ENCODE measurements at places on chromosomes 3 and 15.

- DNase-seq, result no peak
These were observed 29.2 kb downstream of the GJD2 start for GRCh38 chr15:34725556-34725955.

- DNase-seq, result no peak
These were observed 9.7 kb upstream of the RIOX2 start for GRCh38 chr3:97981886-97982285.

DNA sequence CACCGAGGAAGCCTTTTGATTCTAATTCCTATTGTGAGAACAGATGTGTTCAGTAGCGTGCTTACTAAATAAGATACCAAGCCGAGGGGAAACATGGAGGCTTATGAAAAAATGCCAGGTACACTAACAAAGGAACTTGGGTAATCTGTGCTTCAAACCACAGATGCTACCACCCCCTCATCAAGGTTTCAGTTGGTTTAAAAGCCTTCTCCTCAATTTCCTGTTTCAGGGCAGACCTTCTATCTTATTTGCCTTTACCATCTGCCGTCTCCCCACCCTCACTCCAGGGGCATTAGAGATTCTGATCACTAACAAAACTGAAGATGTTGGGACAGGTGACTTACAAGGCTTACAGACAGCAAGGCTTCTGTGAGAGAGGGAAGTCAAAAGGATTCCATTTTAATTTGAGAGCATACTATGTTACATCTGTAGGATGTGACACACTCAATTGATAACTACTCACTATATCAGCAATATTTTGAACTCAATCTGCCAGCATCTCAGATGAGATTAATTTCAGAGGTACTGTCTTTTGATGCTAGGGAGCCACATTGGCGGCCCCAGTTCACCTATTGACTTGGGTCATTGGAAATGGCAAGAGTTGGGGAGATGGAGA, 60.6 kb upstream of the PLCL2 start:
- no peak for DNase-seq

GRCh38 chr15:22887157-22887951, 48.9 kb downstream of the NIPA2 start:
- DNase-seq, result no peak

DNA sequence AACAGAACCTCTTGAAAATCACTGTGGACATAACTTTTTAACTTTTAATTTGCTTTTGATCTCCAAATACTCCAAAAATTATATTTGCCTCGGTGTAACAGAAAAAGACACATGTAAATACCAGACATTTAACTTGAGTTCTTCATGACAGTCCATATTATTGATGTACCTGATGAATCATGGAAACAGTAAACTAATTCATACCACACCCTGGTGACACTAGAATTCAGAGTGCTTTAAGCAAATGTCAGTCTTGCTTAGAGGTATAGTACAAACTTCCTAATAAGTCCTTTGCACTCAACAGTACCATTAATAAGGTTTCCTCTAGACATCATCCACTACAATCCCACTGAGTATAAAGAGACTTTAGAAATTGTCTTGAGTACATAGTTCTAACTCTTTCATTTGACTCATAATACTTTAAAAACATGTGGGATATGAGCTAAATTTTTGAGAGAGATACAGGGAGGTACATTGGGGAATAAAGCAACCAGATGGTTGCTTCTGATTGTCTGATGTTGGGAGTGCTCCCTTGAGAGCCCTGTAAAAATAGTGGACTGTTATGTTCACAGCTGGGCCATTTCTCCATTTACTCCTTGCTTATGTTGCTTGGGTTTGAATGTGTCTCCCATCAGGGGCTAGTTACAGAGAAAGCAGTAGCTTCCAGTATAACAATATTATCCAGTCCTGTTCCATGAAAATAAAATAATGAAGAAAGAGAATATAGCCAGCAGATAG, 175.7 kb downstream of the ALCAM start:
- DNase-seq, result no peak

- DNase-seq, result no peak
These were observed 79.6 kb downstream of the TP63 start for GRCh38 chr3:189710620-189711402.

DNA sequence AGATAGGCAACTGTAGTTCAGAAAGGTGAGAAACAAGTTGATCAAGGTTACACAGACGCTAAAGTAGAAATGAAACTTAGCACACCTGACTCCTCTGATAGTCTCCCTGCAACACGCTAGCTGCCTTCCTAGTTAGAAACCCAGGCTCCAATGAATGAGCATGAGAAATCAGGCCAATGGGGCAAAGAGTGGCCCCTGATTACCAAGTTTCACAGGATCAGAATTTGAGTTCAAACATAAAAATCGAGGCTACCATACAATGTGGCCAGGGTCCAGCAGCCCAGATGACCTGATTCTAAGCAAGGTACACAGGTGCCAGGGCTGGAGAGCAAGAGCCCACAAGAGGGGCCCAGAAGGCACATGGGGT, 7.7 kb downstream of the PLD1 start:
- no peak for DNase-seq

DNA sequence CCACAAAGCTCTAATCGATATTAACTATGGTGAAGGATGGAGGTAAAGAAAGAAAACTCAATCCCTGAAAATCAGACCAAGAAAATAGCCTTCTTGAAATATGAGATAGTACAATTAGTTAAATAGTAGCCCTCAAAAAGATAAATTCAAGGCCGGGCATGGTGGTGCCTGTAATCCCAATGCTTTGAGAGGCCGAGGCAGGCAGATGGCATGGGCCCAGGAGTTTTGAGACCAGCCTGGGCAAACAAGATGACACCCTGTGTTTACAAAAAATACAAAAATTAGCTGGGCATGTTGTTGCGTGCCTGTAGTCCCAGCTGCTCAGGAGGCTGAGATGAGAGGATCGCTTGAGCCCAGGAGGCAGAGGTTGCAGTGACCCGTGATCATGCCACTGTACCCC, 31.6 kb upstream of the CEP152 start:
- no peak for DNase-seq

- no peak for DNase-seq
These were observed 114.5 kb downstream of the FMN1 start for GRCh38 chr15:33080006-33080405.

- no peak for DNase-seq
These were observed 49.9 kb downstream of the ALDH1A2 start for GRCh38 chr15:58015565-58015964.

Data from stimulated activated CD8-positive, alpha-beta memory T cell treated with anti-CD3 and anti-CD28 coated beads, Interleukin-15, amount 100 ng/mL, for 4 hours (primary cell).